ENCODE measurements at places on chromosomes 13 and 19. TPM values are rescaled to one million over a fixed set of nuclear protein-coding genes. Genes with fewer than 3 reads are reported as not detected.

Gene IGSF23
- polyA plus RNA-seq, result not detected

- peak; percentile 77 for DNase-seq
Measured at GRCh38 chr13:41668130-41668757, 210.9 kb downstream of the RGCC start.

Gene PSG11
- polyA plus RNA-seq, result not detected

- DNase-seq, result peak; percentile 83
Measured at GRCh38 chr19:37506387-37507166, at the start of gene ZNF793. Gene ZNF793 (plus strand): TSS chr19:37506939. CDS start chr19:37523440, 16,501 bp downstream.

Gene TRPC4
- 1.4 TPM for polyA plus RNA-seq

Gene ZNF296
- polyA plus RNA-seq, result 0.65 TPM

DNA sequence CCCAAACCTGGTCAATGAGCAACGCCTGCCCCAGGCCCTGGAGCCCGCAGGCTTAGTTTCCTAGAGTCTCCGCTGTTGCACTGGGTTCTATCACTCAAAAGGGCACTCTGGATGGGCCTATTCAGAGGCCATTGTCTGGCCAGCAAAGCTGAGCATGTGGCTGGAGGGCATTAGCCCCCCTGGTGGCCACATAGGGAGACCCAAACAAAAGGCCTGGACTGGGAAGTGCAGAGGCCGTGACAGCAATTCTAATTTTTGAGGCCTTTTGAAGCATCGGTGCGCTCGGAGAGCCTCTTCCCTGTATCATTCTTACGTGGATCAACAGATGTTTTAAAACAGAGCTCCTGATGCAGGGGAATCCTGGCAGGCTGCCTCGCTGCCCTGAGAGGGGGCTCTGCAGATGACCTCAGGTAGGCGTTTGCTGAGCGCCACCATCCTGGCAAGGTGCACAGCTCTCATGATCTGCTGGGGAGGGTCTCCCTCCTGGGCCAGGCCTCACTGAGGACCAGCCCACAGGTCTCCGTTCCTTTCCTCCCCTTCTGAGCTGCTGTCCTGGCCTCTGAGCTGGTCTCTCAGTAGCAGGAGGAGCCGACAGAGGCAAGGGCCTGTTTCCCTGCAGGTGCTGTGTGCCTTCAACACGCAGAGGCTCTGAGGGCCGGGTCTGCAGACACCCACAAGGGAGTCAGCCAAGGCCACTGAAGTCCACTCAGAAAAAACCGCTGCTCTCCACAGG lies 190.5 kb downstream of the URI1 start:
- no peak for DNase-seq

Gene JSRP1
- 1.3 TPM for polyA plus RNA-seq

Gene LATS2
- 21.5 TPM for polyA plus RNA-seq

DNA sequence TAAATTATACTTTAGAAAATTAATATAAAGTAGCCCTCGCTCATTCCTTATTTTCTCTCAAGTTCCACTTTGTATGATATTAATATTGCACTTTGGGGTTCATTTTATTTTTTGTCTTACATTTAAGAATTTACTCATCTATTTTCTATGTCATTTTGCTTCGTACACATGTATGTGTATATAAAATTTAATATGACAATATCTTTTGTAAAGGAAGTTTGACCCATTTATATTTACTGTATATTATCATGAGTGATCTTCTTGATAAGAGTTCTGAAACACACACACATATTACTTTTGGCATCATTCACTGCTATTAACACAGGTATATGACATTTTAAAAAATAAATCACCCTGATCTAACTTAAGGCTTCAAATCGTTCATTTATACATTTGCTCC lies 83.1 kb downstream of the IRS2 start:
- DNase-seq, result no peak

GRCh38 chr19:16527971-16528521 lies 14.2 kb downstream of the CHERP start:
- DNase-seq, result no peak

- no peak for DNase-seq
Measured at GRCh38 chr19:16637535-16637934, 9.5 kb upstream of the MED26 start.

- DNase-seq, result no peak
Measured at GRCh38 chr19:33368074-33368864, 5.2 kb upstream of the CEBPG start.

Gene CYP2A6
- 1.5 TPM for polyA plus RNA-seq

Gene RYR1
- 1.1 TPM for polyA plus RNA-seq

Gene DAND5
- polyA plus RNA-seq, result not detected

DNA sequence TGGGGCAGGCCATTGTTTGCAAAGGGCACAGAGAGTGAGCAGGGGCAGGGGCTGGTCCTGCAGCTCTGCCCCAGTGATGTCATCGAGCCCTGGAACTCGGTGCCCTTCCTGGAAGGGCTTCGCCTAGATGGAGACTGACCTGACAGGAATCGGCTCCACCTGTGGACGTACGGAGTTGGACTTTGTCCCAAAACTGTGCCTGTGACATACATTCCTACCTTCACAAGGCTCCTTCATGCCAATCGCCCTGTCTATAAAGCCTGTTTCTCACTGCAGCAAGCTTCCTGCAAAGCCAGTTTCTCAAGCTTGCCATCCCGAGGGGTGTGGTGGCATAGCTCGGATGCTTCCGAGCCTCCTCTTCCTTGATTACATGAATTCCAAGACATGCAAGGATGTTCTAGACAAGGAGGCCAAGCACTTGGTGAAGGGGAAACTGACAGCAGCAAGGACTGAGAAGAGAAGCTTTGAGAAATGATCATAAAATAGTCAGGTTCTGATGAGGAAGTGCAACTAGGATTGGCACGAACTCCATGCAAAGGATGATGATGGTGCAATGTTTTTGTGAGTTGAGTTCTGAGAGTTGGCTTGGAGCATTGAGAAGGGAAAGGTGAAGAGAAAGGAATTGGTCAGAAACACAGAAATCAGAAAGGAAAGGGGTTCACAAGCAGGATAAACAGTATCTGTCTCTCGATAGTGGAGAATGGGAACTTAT lies 73.6 kb upstream of the STK24 start:
- DNase-seq, result no peak

Gene ADGRE3
- not detected for polyA plus RNA-seq

Data from urinary bladder (tissue), 4 donors.